ENCODE measurements at places on chromosomes 5 and 9.
A peak's percentile ranks its signal among the peaks of the same experiment; 100 is the strongest.

DNA sequence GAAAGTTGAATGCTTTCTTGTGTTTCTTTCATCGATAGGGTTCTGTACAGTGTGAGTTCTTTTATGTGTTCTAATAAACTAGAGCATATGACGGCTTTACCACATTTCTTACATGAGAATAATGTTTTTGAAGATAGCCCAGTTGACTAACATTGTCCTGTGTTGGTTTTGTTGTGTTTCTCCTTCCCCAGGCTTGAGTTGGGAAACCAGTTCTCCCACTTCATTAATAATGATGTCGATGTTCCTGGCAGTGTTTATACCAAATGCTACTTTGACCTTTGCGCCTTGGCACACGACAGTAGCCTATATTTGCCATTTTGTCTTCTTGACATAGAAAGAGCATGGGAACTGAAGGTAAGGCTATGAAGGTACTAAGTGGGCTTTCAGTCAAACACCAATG, 14.4 kb upstream of the ZNF782 start:
- no peak for DNase-seq

GRCh38 chr5:147412561-147412960, 97.3 kb downstream of the DPYSL3 start:
- DNase-seq: no peak

- DNase-seq: peak; percentile 87
These were observed 167.9 kb downstream of the AUH start for GRCh38 chr9:91193658-91194391.

DNA sequence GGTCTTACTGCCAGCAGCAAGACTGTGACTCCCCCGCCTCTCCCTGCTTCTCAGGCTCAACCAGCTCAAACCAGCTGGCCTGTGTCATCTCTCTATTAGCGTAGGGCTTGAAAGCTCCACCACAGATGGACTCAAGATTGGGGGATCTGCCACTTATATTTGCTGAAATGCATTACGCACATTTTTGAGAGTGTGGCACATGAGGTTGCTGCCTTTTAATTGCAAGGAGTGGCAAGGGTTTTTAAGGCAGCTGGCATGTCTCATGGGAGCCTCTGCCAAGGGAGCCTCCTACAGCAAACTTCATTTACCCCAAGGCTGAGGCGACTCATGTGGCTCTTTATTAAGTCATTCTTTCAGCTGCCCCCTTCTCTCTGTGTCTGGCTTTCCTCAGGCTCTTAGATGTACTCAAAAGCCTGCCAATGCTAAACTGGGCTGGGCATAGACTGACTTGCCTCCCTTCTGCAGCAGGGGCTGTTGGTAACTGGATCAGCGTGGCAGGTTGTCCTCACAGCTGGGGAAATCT, 219.3 kb downstream of the SMARCA2 start:
- no peak for DNase-seq

DNA sequence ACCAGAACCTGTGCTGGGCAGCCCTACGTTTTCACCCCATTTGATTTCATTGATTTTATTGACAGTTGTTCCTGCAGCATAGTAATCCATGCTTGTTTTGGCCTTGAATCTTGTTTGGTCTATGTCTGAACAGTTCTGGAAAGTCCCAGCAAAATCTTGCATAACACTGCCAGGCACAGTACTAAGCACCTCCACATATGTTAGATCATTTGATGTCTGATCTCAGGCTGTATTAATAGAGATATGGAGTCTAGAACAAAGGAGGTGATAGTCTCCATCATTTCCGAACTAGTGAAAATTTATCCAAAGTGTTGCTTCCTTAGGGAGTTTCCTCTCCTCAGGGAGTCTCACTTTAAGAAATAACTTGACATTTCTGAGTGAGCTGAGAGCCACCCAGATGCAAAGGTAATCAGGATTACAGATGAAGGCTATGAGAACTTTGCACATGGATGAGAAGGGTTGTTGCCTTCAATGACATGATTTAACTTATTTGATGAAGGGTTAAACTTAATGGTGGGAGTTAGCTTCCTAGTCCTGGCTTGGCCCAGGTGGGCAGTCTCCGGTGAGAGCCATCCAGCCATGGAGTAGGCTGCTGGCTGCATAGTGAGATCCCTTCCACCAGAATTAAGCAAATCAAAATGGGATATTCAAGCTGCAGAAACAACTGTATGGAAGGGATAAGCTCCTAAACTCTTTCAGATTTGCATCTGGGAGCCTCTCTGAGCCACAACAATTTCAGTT, 173.8 kb upstream of the MVB12B start:
- DNase-seq: no peak

DNA sequence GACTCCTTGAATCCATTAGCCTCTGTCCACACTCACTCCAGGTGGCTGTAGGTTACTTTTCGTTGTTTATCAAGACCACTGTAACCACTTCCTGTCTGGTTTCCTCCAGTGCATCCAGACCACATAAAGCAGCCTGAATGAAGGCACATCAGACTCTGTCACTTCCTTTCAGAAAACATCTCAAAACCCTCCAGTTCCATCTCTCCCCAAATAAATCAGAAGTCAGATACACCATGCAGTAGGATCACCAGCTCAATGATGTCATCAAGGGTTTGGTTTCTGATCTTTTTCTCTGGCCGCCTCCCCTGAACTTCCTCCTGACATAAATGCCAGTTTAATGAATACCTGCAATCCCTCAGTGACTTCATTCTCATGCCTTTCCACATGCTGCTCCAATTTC, 161.2 kb downstream of the ZNF462 start:
- no peak for DNase-seq

DNA sequence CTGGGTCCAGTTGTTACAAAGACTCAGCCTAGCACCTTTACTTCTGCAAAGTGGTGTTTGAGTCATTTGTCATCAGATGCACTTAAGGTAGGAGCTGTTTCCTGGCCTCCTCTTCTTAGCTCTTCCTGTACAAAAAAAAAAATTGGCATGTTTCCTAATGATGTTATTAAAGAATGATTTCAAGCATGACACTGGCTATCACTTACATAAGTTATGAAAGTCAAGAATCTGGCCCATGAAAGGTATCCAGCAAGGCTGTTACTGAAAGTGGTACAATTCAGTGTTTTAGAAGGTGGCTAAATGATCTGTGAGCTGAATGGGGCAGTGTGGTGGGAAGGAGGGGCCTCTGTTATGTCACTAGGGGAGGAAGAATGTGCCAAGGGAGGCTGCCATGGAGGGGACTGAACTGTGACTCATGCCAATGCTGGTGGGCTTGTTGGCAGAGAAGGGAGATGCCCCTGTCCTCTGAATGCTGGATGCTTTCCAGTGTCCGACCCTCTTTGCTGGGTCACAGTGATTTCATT, 175.1 kb upstream of the MAP1B start:
- no peak for DNase-seq

DNA sequence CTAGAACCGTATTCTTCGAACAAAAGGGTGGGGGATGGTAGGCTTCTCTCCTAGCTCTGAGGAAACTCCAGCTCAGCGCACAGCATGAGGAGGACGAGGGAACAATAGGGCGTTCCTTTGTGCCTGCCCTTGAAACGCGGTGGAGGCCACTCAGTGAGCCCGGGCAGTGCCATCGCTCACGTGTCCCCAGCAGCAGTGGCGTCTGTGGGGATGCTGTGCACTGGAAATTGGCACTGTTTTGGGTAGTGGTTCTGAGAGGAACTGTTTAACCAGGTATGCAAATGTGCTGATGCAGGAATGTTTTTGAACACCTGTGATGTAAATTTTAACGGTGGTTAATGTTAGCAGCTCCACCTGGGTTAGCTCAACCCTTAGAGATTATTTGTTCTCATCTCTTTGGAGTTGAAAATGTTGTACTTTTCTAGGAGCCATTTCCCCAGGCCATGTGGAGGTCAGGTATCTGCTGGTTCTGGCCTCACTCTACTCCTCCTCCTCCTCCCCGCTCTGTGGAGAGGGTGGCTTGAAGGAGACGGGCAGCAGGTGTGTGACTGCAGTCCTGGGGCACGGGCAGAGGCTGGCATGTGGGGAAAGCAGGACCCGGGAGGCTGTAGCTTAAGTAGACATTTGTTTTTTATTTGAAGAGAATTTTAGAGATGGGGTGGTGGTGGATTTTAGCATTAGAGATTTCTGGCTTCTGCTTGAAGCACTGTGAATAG, 48.3 kb downstream of the EHMT1 start:
- no peak for DNase-seq

- peak; percentile 86 for DNase-seq
These were observed at the start of gene SAPCD2 for GRCh38 chr9:137070201-137070905. Gene SAPCD2 (minus strand): TSS chr9:137070557. CDS start chr9:137070460, 97 bp downstream.

DNA sequence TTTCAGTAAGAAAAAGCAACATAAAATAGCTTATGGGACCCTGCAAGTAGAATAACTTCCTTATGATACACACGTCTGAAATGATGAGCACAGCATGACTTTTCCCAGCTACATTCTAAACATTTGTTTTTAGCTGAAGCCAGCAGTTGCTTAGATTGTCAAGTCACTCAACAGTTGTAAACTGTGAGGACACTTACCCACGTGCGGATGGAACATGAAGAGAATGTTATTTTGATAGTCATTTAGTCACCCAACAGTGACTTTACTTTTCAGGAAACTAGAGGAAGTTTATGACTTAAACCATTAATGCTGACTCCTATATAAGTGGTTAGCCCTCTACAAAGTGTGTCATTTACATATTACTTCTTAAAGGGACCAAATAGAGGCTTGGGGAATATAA, 3.0 kb downstream of the HACD4 start:
- DNase-seq: no peak

DNA sequence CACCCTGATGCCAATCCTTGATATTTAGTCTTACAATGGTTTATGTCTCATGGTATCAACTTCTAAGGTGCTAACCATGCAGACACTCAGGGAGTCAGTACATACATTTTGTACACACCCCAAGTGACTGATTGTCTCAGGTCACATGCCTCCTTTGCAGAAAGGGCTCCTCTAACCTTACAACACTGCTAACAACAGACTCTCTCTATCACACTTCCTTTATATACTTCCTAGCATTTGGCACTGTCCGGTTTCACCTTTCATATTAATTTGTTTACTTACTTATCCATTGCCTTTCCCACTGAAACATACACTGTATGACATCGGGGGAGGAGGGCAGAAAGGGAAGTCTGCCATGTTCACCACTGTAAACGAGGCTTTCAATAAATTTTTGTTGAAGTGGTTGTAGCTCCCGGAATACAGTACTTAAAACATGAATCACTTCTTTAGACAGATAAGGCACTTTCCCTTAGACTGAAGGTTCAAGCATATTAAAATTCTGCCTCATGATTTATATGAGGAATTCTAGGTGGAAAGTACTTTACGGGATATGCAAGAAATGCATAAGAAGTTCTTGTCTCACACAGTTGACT, 20.6 kb downstream of the EMB start:
- DNase-seq: no peak

- DNase-seq: no peak
These were observed 66.7 kb upstream of the CAST start for GRCh38 chr5:96595300-96596090.

DNA sequence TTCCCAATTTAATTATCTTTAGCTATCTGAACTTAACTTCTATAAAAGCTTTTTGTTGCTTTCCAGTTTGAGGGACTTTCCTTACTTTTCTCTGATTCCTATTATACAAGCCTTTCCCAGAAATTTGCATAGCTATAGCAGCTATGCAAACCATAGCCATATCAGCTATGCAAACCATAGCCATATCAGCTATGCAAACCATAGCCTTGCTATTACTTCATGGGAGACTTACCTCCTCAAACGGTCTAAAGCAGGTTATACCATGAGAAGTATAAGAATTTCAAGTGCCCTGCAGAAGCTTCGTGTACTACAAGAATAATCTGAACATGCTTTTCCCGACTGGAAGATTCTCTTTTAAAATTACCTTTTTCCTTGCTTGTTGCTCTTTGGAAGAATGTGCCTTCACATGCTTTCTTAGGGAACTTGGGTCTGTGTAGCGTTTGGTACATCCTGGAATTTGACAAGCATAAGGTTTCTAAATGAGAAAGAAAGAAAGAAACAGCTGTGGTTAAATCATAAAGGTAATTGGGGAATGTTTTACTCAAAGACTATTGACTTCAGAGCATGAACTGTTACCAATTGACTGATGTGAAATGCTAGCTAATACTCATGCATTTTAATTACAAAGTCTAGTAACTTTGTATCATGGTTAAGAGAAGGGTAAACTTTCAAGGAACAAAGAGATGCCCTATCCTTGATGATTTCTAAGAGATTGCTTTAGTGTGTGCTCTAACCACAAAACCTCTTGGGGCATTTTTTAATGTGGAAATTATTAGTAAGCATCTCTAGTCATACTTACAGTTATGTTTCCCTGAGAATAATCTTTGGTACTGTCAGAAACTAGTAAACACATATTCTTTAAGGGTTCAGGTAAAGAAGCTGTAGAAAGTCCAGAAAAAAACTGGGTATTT, 367.6 kb downstream of the GLIS3 start:
- no peak for DNase-seq

- no peak for DNase-seq
These were observed 50.9 kb upstream of the PCA3 start for GRCh38 chr9:76713381-76713780.

- no peak for DNase-seq
These were observed 236.4 kb downstream of the CAAP1 start for GRCh38 chr9:26656003-26656870.

DNA sequence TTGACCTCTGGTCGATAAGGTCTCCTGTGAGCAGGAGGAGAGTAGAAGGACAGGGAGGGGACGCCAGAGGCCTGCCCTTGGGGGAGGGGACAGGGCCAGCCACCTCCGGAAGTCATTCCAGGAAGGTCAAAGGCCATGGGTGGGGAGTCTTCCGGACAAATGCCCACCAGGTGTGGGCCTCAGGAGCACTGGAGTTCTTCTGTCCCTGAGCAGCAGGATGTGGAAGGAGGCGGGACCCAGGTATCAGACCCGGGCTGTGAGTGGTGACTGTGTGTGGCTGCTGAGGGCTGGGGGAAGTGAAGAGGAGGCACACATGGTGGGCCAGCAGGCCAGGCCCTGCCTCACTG, 13.9 kb downstream of the FGF18 start:
- DNase-seq: no peak

GRCh38 chr5:11890777-11891176, 13.5 kb downstream of the CTNND2 start:
- no peak for DNase-seq

GRCh38 chr9:98610711-98611110, 98.0 kb downstream of the GABBR2 start:
- DNase-seq: no peak

GRCh38 chr9:133888048-133888808, 103.9 kb downstream of the VAV2 start:
- no peak for DNase-seq

DNA sequence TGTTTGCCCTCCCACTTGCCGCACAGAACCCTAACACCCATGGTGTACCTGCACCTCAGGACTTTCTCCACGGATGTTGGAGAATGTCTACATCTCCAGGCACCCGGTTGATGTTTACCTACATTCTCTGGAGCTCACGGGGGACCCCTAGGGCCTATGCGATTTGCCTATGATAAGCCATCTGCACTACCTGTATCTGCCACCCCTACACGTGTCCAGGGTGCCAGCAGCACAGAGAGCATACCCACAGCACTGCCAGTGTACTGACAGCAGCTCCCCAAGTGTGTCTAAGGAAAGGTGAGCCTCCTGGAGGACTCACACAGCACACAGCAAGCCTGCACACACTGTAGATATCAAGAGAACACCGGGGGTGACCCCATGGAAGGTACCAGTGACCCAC, 31.3 kb upstream of the LMX1B start:
- no peak for DNase-seq

Data from GDM1 (cell line).